ENCODE measurements at places on chromosomes 6 and 20.

DNA sequence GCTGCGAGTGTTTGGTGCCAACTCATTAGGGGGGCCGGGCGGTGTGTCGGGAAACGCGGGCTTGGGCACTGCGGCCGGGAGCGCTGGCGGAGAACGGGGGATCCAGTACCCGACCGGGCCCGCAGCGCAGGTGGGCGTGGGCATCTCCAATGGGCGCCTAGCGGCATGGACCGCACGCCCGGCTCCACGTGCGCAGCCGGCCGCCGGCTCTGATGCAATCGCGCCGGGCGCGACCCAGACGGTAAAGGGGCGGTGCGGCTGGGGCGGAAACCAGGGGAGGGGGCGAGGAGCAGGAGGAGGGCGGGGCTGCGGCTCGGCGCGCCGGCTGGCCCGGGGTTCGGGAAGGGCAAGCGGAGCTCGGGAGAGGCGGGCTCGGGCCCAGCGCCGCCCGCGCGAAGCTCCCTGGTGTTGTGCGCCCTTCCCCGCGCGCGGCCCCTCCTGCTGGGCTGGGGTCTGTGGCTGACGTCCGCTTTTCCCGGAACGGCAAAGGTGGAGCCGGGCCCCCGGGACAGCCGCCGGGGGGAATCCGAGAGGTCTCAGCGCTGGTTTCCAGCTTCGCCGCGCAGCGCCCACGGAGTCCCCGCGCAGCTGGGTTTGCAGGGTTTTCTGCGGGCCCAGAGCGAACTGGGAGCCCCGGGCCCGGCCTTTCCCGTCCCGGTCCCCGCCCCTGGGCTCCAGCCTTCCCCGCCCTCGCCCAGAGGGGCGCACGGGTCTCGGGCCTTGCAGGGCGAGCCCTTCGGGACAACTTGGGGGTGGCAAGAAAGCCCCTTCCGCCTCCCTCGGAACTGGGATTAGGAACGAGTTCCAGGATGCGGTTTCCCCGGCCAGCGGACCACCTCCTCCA, 867 bp downstream of the MTHFD1L start:
- peak; percentile 85 for DNase-seq

DNA sequence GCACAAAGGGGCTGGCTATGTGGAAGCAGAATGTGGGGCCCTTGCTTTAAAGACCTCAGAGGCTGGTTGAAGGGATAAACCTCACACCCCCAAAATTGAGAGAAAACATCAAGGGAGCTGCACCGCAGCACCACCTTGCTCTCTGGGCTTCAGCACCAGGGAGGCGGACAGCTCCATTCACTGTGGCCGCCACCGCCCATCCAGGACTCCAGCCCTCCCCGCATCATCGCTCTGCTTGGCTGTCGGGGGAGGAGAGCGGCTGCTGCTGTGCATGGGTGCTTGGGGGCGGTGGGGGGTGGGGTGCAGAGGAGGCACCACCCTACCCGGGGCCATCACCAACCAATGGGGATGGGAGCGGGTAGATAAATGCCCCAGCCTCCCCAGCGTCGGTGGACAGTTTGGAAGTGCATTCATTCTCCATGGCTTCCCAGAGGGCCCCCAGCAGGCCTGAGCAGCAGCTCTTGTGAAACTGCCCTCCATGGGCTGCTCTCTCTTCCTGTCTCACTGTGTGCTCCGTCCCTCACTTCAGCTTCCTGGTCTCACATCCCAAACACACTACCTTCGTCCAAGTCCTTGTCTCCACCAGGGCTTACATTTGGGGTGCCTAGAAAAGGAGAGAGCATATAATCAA, 75.7 kb upstream of the BHLHE23 start:
- peak; percentile 62 for DNase-seq

- DNase-seq = no peak
Measured at GRCh38 chr6:7041511-7042026, 66.2 kb upstream of the RREB1 start.

GRCh38 chr6:124963831-124964763, 1.9 kb downstream of the RNF217 start:
- no peak for DNase-seq

GRCh38 chr6:69202768-69203167, 567.7 kb downstream of the ADGRB3 start:
- DNase-seq = no peak

DNA sequence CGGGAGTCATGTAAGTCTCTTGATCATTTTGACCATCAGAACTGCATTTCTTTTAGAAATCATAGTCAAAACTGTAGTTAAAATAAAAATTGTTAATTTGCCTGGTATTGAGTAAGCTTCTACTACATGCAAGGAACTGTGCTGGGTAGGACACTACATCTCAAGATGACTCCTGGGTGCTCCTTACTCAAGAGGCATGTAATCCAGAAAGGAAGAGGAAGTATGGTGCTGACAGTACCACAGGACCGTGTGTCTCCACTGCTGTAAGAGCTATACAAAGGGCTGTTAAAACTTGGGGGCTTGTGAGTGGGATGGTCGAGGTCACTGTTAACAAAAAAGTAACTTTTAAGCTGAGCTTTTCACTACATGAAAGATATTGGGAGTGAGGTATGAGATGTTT, 508.3 kb upstream of the SOX4 start:
- DNase-seq = no peak

- no peak for DNase-seq
Measured at GRCh38 chr6:15872241-15873103, 209.6 kb upstream of the DTNBP1 start.

Data from activated CD8-positive, alpha-beta T cell treated with anti-CD3 and anti-CD28 coated beads for 36 hours (primary cell).